NCI-H187 (cell line): ENCODE measurements at places on chromosomes 7 and 10.

GRCh38 chr10:49735161-49735560, 27.0 kb downstream of the OGDHL start:
- no peak for DNase-seq

- DNase-seq, result no peak
These were observed 44.9 kb downstream of the JCAD start for GRCh38 chr10:30014511-30014910.

DNA sequence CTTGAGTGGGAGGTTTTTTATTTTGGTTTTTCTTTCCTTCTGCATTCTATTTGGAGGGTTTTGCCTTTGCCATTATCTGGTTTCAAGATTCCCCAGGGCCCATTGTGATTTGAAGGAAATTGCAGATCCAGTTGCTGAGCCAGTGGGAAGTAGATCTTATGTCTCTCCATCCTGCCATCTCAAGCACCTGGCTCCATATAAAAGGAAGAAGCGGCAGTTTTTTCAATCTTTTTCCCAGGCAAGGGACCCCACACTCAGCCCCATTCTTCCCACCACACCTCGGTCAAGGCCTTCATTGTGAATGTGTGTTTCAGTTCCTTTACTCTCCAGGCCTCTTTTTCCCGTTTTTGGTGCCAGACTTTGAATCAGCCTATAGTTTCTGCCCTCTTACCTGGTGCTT, 95.8 kb downstream of the MYO3A start:
- no peak for DNase-seq

- DNase-seq, result no peak
These were observed 525 bp downstream of the UBE2D4 start for GRCh38 chr7:43926798-43927123.

- DNase-seq, result no peak
These were observed 324.9 kb downstream of the PARD3 start for GRCh38 chr10:34489973-34490745.

- no peak for DNase-seq
These were observed 21.9 kb upstream of the FRAT2 start for GRCh38 chr10:97356318-97356914.

DNA sequence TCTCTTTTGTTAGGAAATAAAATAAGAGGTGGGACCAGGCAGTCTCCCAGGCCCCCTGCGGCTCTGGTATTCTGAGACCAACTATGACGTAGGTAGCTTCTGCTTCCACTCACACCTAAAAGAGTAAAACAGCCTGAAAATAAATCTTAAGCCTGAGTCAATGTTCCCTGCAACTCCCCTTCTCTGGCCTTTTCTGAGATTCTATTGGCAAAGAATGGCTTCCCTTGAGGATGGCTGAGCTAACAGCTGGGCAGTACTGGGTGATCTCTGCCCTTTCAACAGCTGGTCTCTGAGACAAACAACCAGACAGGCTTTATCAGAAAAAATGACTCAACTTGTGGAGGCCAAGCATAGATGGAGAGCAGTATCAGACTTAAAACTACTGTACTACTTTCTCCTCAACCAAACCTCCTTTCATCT, 58.7 kb downstream of the CREB3L2 start:
- no peak for DNase-seq

DNA sequence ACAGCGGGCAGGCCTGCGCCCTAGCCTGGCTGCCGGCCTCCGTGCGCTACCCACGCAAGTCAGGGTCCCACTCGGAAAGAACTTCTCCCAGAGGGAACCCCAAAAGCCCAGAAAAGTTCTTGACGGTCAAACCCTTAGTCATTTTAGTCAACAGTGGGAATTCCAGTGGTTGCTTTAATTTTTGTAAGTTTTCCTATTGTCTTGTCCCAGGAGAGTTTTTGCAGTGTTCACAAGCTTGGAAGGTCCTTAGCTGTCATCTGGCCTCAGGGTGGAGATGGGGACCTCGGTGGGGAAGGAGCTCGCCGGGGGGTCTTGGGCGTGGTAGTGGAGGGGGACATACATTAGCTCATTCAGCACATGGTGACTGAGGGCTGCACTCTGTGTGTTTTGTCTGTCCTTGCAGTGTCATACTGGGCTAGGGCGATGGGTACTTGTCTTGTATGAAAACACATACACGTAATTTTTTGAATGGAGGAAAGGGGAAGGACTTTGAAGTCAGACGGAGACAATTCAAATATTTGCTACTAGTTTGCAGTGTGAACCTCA, 736 bp downstream of the MINDY4 start:
- DNase-seq, result no peak

DNA sequence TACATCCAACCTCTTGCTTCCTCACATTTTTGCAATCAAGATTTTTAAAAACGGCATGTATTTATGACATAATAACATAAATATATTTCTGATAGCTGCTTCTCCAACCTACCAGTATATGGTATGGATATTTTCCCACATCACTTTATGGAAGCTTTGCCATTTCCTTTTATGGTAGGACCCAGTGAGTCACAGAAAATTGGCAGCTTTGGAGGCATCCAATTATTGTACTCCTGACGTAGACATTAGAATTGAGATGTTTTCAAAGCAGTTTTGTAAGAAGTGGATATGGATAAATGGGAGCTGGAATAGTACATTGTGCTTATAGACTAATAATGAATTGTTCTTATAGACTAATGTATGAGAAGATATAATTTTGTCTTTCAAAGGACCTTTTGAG, 23.8 kb upstream of the BICC1 start:
- DNase-seq, result no peak

- no peak for DNase-seq
These were observed 964.9 kb downstream of the REEP3 start for GRCh38 chr10:64486149-64486548.

DNA sequence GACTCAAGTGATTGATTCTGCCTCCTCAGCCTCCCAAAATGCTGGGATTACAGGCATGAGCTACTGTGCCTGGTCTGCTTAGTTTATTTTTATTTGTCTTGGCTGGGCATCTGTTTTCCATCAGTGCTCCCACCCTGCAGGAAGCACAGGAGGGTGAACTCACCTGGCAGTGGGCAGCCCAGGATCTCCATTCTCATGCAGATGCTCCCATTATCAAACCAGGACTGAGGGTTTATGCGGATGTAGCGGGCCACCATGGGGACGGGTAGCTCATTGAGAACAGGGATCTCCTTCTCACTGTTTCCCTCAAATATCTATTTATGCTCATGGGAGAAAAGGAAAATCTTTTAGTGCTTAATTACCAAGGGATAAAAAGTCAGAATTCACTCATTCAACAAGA, 93.8 kb downstream of the CPXM2 start:
- no peak for DNase-seq

DNA sequence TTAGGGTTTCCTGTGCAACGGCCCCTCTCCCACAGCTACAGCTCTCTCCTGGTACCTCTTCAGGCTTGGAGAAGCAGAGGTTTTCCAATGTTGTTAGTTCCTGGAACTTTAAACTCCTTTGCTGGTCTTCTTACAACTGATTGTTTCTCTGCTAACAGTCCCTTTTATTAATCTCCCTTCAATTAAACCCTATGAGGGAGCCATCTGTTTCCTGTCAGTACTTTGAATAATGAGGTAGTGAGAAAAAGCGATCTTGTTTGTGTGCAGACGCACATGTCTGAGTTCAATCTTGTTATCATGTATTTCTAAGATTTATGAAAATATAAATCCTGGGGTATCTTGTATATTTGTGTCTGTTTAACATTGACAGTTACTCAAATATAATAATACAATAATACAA, 102.4 kb downstream of the MDFIC start:
- DNase-seq, result no peak

DNA sequence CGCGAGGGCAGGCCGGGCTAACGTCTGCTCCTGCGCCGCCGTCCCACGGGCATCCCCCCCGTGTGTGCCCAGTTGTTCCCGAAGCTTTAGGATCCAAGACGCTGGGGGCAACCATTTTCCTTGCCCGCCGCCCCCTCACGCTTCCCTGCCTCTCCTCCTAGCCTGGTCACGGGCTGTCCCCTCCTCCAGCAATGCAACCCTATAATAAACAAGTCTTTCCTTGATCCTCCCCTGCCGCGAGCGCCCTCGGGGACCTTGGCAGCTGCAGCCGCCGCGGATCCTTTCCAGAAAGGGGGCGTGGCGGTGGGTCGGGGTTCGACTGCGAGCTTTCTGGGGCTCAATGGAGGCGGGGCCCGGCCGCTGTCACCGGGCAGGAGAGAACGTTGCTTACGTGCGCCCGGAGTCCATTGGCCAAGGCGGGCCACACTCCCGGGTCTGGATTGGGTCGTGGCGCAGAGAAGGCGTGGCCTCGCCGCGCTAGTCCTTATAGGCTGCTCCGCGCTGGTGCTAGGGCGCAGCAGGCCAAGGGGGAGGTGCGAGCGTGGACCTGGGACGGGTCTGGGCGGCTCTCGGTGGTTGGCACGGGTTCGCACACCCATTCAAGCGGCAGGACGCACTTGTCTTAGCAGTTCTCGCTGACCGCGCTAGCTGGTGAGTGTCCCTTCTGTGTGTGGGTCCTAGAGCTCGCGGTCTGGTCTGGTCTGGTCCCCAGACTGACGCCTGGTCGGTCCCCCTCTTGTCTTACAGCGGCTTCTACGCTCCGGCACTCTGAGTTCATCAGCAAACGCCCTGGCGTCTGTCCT, at the start of gene DDIT4:
Gene DDIT4, plus strand, starts transcription at position 515 of the 803 bp plus-strand sequence. CDS start 293 bp downstream, outside the sequence.
- DNase-seq, result peak; percentile 89

GRCh38 chr10:97025613-97026242, 160.0 kb downstream of the SLIT1 start:
- DNase-seq, result no peak

DNA sequence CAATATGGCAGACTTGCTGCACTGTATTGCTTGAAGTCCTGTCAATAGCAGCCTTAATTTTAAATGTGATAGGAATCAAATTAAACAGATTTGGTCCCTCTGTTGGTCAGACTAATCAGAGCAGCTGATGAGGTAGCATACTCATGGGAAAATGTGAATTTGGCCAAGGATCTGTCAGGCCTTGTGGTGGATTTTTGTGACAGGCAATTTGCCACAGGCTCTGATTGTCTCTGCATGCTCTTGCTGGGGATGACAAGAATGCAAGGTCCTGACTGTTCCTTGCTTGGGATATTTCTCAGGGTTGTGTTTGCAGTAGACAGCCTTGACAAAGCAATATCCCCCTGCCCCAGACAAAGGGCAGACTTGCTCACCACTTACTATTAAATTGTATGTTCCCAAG, 41.5 kb upstream of the GARS1 start:
- DNase-seq, result no peak

DNA sequence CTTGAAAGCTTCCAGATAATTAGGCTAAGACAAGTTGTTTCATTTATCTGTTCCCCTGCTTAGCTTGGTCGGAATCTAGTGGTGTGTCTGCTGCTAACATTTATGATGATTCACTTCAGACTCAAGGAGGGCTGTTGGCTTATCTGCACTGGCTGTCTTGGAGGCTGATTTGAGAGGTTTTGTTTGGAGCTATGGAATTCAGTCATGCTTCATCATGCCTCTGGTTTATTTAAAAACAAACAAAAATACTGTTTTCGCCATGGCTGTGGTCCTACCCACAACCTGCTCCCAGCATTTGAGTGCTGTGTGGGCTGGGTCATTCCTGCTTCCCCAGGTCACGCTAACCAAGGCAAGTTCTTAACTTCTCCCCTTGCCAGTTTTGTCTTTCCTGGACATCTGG, 11.7 kb upstream of the ARPC1B start:
- DNase-seq, result no peak

- DNase-seq, result peak; percentile 75
These were observed at the start of gene ZKSCAN1 for GRCh38 chr7:100015232-100016214. Gene ZKSCAN1 (plus strand): TSS chr7:100015596. CDS start chr7:100023507, 7,911 bp downstream.
